RKO (cell line): ENCODE measurements at places on chromosomes 3 and 15.
A peak's percentile ranks its signal among the peaks of the same experiment; 100 is the strongest.

DNA sequence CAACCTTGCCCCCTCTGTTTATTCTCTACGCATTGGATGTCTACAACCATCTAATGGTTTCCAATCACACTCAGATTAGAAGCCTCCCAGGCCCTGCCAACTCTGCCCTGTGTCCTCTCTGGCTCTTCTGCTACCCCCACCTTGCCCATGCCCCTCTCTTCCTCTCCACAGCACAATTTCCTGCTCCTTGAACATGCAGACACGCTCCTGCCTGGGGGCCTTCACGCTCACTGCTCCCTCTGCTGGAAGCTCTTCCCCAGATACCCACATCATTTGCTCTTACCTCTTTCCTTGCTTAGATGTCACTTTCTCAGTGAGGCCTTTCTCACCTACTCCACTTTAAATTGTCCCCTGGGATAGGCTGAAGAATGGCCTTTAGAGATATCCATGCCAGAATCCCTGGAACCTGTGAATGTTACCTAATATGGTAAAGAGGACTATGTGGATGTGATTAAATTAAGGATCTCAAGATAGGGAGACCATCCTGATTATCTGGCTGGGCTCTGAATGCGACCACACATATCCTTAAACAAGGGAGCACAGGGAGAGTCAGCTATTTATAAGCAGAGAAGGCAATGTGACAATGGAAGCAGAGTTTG, 9.9 kb downstream of the KY start:
- DNase-seq: peak; percentile 38

- peak; percentile 16 for DNase-seq
Observed at GRCh38 chr15:22884344-22884743, 45.9 kb downstream of the NIPA2 start.

GRCh38 chr3:76367281-76367680, 581.9 kb upstream of the ZNF717 start:
- DNase-seq: no peak

GRCh38 chr15:78709263-78709882, 68.4 kb upstream of the CHRNB4 start:
- DNase-seq: peak; percentile 71

- DNase-seq: peak; percentile 47
Observed at GRCh38 chr3:141659821-141660613, 78.1 kb upstream of the RNF7 start.

GRCh38 chr3:48727511-48727910, 10.5 kb upstream of the IP6K2 start:
- DNase-seq: no peak

DNA sequence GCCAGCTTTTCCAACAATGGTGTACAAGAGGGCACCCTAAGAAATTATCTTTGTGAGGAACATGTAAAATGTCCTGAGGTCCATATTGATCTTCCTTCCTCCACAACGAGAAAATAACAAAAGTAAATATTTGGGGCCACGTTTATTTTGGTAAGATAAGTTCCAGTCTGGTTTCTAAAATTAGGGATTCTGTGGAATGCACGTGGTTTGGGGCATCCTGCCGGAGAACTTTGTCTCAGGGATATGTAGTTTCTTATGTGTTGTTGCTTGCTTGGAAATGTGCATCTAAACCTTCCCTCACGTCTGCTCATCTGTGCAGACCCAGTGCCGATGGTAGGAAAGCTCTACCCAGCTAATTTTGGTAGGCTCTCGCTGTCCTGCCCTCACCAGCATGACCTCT, 62.8 kb downstream of the CTDSPL start:
- DNase-seq: no peak

GRCh38 chr15:32106401-32107381, 76.4 kb downstream of the CHRNA7 start:
- DNase-seq: no peak

- DNase-seq: no peak
Observed at GRCh38 chr3:141178551-141178950, 53.1 kb upstream of the PXYLP1 start.
